ENCODE measurements at places on chromosomes 1 and 21. TPM values are rescaled to one million over a fixed set of nuclear protein-coding genes. Genes with fewer than 3 reads are reported as not detected.

DNA sequence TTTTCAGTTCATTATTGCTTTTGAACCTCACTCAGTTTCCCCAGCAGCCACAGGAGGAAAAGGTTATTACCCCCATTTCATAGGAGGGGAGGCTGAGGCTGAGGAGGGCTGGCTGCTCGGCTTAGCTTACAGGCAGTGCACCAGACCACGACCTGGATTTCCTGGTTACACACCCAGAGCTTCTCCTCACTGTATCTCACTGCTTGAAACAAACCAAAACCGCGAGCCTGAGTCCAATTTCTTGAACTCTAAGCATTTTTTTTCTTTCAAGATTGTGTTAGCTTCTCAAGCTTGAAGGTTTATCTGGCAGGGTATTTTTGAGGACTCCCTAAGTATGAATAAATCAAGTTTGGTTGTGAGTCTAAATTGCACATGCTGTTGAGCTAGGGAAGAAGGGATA, 188.9 kb upstream of the EDN2 start:
- no peak for DNase-seq

DNA sequence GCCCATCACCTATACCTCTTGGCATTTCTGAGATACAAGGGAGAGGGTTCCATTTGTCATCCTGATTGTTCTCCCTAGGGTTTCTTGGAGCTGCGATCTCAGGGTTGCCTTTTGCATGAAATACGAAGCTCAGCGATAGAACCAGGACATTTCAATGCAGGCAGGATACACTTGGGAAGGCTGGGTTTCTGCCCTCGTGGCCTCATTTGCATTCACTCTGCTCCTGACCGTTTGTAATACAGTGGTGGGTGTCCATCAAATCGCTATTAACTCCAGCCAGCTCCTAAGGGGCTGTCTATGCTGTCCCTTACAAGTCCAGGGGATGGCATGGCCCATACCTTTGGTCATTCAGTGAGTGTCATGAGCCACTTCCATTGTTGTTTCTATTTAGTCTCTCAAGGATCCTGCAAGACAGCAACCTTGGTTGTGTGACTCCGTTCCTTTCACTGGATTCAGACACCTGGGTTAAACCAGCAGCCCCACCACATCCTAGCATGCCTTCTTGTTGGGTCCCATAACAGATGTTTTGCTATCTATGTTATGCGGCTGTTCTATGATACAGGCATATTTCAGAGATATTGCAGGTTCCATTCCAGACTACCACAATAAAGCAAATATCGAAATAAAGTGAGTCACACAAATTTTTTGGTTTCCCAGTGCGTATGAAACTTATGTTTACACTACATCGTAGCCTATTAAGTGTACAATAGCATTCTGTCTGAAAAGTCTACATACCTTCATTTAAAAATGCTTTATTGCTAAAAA, 18.3 kb downstream of the KAZN start:
- DNase-seq: no peak

DNA sequence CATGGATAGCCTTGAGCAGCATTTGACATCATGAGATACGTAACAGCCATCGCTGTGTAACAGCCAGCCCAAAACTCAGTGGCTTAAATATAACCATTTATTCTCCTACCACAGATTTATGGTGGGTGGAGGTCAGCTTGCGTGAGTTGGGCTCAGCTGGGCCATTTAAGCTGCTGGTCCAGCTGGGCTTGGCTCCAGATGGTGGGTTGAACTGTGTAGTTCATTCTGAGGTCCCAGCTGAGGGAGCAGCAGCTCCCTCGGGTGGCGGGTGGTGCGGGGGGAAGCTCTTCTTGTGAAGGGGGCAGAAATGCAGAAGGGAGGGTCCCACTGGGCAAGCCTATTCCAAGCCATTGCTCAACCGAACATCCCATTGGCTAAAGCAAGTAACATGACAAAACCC, 75.9 kb downstream of the IGSF21 start:
- no peak for DNase-seq

DNA sequence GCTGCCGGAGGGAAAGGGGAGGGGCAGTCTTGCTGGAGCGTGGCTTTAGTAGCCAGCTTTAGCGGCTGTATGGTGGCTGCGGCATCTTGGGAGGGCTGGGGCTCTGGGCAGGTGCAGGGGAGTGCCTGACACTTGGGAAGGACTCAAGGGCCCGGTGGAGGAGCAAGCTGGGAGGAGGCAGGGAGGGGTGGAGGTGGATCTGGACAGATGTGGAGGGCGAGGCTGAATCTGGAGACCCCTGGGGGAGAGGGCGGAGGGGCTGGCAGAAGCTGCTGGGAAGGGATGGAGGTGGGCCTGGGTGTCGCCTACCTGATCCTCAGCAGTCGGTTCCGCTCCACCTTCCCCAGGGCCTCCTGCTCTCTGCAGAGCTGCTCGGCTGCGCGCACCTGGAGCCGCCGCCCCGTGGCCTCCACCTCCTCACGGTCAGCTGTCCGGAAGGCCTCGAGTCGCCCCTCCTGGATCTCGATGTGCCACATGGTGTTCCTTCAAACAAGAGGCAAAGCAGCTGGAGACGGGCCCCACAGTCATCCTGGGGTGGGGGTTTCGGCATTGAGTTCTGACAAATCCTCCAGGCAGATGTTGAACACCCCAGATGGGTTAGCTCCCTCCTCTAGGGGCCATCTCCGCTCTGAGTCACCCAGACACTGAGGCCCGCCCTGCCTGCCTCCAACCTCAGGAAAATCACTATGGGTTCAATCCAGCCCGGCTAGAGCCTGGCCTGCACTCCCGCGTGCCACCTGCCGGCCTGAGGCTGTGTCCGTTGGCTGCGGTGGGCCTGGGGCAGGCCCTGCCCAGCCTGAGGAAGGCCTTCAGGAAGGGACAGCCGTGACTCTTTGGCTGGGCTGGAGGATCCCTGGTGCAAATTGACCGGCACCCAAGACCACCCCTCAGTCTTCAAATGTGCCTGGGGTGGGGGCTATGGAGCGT, 29.6 kb downstream of the CFAP74 start:
- no peak for DNase-seq

DNA sequence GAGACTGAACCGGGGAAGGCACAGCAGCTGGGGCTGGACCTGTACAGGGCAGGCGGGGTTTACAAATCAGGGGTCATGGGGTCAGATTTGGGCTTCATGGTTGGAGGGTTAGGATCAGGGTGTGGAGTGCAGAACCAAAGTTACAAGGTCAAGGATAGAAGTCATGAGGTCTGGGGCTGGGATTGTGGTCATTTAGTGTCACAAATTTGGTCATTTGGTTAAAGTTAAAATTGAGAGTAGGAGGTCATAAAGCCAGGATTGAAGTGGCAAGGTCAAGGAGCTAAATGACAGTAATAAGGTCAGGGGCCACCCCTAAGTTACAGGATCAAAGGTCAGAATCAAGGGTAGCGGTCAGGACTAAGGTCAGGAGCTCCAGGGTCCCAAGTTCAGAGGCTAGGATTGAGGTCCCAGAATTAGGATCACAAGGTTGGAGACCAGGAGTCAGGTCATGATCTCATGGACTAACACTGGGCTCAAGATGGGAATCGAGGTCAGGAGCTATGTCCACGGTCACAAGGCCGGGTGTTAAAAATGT, 20.4 kb downstream of the SERINC2 start:
- DNase-seq: no peak

- no peak for DNase-seq
Measured at GRCh38 chr1:203544485-203544884, 50.5 kb downstream of the OPTC start.

DNA sequence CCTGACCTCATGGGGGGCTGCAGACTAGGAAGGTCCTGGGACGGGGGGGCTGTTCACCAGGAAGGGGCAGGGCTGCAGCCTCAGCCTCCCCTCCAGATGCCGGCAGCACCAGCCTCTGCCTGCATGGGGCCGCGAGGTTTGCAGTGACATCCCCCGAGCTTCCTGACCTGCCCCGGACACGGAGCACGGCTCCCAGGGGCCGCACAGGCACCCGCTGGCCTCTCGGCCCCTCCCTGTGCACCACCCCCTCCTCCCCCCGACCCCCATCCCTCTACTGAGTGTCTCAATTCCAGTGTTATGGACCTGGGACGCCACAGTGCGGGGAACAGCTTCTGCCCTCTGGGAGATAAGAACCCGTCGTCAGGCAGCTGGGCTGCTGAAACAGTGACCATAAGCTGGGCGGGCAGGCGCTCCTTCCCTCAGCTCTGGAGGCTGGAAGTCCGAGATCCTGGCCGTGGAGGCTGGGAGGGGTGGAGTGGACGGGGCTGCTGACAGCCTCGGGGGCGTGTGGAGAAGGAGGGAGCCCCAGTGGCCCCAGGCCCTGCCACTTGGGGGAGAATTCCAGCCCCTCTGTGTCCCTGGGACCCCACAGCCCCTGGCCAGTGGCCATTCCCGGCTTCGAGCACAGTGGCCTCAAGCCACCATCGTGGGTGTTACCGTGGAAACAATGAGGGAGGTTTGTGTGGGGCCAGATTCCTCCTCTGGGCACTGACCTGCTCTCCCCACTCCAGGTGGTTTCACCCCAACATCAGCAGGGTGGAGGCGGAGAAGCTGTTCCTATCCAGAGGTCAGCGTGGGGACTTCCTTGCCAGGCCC, 11.6 kb downstream of the RNF223 start:
- DNase-seq: no peak

GRCh38 chr1:210755991-210756659, 377.8 kb downstream of the KCNH1 start:
- no peak for DNase-seq

- peak; percentile 60 for DNase-seq
Measured at GRCh38 chr1:231806623-231807495, 180.3 kb downstream of the DISC1 start.

DNA sequence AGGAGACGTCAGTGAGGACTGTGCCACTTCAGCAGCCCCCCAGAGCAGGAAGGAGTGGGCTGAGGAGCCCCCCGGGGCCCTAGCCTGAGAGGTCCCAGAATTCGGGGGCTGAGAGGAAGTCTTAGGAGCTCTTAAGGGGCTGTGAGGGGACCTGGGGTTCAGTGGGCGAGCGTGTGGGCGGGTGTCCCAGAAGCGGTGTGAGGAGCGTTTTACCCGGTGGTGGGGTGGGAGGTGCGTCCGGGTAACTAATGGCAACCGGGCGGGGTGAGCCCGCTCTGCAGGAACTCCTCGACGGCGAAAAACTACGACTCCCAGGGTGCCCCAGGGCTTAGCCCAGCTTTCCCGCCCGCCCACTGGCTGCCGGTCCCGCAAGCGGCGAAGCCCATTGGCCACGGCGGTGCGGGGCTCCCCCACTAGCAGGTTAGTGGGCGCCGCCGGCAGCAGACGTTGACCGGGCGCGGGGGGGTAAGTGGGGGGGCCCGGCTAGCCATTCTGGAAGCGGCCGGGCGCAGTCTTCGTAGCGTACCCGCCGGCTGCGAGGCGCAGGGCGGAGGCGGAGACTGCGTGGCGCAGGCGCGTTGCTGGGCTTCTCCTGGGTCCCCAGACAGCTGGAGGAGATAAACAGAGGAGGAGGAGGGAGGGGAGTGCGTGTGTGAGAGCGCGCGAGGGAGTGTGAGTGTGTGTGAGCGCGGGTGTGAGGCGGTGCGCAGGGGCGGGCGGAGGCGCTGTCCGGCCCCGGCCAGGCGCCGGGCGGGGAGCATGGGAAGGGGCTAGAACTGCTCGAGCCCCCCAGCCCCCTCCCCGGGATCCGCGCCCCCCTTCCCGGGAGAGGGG, at the start of gene WDTC1:
Gene WDTC1 (plus strand): TSS at position 584 of the 834 bp plus-strand sequence. CDS start 26,423 bp downstream, outside the sequence.
- DNase-seq: peak; percentile 96

GRCh38 chr1:25161981-25162380, 70.3 kb downstream of the SYF2 start:
- DNase-seq: no peak

DNA sequence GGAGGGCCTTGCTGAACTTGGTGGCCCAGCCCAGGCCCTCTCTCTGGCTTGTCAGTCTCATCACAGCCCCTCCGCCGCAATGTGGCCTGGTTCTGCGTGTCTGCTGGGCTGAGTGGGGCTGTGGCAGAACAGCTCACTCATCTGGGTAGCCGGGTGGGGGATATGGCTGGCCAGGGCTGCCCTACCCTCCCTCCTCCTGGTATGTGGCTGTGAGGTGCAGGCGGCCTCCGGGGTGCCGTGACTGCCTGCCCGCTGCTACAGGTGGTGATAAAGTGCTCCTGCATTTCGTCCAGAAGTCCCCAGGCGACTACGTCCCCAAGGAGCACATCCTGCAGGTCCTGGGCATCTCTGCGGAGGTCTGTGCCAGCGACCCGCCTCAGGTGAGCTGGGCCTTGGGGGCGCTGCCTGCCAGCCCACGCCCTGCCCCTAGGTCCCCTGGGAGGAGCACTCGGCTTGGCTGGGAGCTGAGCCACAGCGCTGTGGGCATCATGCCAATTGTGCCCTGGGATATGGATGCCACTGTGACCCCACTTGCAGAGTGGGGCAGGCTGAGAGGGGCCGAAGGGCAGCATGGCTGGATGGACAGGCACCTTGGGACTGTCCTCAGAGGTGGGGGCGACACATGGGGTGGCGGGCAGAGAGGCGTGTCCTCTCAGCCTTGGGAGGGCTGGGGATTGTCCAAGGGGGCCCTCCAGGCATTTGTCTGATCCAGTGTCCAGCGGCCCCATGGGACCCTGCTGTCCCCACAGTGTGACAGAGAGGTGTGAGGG, 2.3 kb downstream of the PRXL2B start:
- DNase-seq: no peak

- no peak for DNase-seq
Measured at GRCh38 chr1:202964791-202965410, 2.2 kb downstream of the CYB5R1 start.

- no peak for DNase-seq
Measured at GRCh38 chr1:230174471-230175162, 107.6 kb downstream of the GALNT2 start.

DNA sequence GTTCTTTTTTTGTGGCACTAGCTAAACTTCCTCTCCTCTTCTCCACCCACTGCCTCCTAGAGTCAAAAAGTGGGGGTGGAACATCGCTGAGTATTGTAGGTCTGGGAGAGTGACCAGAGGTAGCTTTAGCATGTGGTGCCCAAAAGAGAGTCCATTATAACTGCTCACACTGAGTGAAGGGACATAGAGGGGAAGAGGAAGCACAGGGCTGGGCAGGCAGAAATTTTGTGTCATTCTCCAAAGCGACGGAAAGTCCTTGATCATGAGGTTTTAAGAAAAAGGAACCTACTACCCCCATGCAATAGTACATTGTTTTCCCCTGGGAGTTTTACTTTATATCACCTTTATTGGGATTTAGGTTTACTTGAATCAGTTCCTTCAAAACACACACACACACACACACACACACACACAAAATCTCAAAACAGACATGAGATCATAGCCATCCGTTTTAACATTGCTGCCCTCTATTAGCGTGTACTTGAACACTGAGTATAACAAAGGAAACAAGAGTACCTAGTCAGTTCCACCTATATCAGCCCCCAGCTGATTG, 4.1 kb downstream of the CD84 start:
- no peak for DNase-seq

Gene LCE1E
- not detected for polyA plus RNA-seq

Gene GPR157
- 28.0 TPM for polyA plus RNA-seq

Gene SCYL3
- polyA plus RNA-seq: 21.0 TPM

Gene GJA5
- polyA plus RNA-seq: 105 TPM

Gene KRTAP13-2
- not detected for polyA plus RNA-seq
